ENCODE measurements at places on chromosomes 5 and 9.

- DNase-seq, result no peak
Observed at GRCh38 chr5:8471581-8471980, 602.6 kb downstream of the MTRR start.

DNA sequence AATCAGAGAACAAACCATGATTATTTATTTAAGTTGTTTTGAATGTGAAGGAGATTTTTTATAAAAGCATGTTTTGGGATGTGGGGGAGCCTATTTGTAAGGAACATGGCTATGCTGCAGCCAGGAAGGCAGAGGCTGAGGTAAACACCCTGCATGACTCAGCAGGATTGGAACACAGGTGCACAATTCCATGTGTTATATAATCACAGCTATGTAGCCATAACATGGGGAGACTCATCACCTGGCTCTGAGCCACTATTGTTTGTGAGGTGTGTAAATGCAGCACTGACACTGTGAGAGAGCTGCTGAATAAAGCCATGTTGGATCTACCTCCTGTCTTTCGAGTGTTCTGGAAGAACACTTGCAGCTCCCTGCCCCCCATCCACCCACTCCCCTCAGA is 1009.8 kb downstream of the DNAH5 start:
- no peak for DNase-seq

GRCh38 chr9:101848485-101848919 is 110.1 kb upstream of the GRIN3A start:
- no peak for DNase-seq

DNA sequence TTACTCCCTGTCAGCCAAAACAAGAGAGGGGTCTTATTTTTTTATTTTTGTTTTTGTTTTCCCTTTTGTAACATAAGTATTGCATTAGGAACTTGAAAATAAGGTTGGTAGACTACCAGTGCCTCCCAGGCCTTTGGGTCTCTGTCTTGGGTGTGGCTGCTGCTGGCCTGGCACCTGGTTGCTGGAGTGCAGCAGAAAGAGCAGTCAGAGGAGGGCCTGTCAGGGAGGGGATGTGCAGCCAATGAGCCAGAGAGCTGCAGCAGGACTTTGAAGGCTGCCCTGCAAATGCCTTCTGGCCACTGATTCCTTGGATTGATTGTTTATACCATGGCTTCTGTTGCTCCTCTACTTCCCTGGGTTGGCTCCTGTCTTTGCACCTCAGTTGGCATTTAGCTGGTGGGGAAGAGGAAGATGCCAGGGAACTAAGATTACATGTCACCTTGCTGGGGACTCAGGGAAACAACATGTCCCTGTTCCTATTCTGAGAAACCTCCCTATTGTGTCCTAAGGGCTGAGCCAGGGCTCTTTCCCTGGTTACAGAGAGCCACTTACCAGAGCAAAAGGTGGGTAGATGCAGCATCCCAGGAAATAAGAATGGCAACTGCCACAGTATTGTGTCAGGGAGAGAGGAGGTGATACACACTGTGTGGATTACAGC is 66.6 kb downstream of the ANGPTL2 start:
- DNase-seq, result no peak

GRCh38 chr9:114522847-114523246 is 17.6 kb upstream of the WHRN start:
- no peak for DNase-seq

GRCh38 chr9:21890696-21891095 is 88.3 kb downstream of the MTAP start:
- no peak for DNase-seq

- DNase-seq, result peak; percentile 98
Observed at GRCh38 chr5:148826053-148826738, at the start of gene ADRB2. ADRB2 (plus strand) TSS chr5:148826611; CDS start chr5:148826832, 221 bp downstream.

DNA sequence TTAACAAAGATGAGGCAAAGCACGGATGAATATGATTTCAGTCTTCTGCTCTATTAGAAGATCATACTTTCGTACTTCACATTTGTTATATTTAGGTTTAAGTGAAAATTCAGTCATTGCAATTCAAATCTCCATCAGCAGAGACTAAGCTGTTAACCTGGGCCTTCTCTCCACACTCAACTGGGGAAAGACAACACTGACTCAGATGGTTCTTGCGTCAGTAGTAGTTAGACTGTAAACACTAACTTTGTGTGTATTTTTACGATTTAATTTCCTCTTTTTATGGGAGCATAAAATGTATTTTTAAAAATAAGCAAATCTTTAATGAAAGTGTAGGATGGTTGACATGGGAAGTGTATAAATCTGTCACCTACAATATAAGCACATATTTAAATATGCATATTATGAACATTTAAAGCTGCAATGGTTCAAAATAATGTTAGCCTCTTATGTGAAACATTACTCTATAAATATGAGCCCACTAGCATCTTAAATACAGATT is 42.7 kb upstream of the ZNF608 start:
- DNase-seq, result no peak

DNA sequence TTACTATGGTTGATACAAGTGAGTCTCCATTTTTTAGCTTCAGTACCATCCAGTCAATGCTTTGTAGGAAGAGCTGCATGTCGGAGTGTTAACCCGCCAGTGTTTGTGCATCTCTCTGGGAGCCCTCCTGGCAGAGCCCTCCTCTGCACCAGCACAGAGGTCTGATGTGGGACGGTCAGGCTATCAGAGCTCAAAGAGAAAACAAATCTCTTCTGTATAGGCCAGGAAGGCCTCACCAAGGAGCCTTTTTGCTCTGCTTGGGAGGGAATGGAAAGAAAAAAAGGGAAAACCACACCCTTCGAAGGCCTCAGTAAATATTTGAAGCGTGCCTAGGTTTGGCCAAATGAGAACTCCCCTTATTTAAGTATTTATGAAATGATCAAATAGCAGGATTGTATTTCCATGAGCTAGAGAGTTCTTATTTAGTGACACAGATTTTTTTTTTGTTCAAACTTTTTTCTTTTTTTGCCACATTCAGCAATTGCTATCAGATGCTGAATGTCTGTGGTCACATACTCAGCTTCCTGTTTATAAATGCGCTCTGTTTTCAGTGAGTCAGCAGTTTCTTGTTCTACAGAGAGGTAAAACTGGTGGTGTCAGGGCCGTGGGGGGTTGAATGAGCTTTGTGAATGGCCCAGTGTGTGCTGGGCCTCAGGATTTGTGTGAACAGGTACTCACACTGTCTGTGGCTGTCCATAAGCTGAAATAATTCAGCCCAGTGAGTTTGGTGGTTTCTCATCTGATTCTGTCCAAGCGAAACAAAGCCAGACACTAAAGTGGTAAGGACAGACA is 226.6 kb downstream of the SNX18 start:
- DNase-seq, result no peak

- DNase-seq, result no peak
Observed at GRCh38 chr9:133348718-133349573, 928 bp downstream of the RPL7A start.

All from tibial artery (tissue), 4 donors.